ENCODE measurements at places on chromosomes 16 and 17. TPM values are rescaled to one million over a fixed set of nuclear protein-coding genes. Genes with fewer than 3 reads are reported as not detected.

Gene DOC2B
- not detected for polyA plus RNA-seq

Gene DNAI2
- not detected for polyA plus RNA-seq

Gene ABI3
- polyA plus RNA-seq, result 120 TPM

Gene KRT32
- not detected for polyA plus RNA-seq

Gene MRPS7
- polyA plus RNA-seq, result 101 TPM

DNA sequence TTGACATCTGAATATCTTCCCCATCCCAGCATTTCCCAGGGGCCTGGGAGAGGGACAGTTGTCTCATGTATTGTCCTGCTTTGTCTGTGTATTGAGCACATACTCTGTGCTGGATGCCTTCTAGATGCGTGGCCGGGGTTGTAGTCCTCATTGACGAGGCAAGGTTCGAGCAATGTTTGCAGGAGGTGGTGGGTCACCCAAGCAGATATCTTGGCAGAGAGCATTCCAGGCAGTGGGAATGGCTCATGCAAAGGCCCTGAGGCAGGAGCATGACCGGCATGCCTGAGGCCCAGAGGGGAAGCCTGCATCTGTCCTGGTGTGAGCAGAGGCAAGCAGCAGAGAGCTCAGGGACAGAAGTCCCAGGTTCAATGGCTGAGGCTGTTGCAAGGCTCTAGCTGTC is 17.5 kb downstream of the KRT33A start:
- no peak for DNase-seq

GRCh38 chr17:35726953-35727460 is 4.4 kb upstream of the RASL10B start:
- no peak for DNase-seq

DNA sequence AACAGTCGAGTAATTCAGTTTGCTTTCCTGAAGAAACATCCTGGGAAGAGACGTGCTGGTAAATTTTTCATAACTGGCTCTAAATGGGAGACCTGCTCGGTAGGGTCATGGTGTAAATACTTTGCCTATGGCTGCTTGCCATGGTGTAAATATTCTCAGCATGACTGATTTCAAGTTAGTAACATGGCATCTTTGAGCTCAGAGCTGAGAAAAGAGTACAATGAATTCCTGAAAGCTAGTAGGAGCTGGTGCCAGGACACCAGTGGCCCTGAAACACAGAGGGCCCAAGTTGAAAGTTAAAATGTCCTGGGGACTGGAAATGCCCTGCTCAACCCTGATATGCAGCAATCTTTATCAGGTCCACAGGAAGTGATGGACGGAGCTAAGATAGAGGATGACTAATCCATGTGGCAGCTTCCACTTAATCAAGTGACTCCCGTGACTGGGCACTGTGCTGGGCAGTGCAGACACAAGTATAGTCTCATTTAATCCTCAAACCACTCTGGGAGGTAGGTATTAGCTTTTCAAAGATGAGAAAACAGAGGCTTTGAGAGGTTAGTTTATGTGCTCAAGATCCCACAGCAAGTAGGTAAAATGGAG is 130.1 kb upstream of the ADAMTS18 start:
- no peak for DNase-seq

DNA sequence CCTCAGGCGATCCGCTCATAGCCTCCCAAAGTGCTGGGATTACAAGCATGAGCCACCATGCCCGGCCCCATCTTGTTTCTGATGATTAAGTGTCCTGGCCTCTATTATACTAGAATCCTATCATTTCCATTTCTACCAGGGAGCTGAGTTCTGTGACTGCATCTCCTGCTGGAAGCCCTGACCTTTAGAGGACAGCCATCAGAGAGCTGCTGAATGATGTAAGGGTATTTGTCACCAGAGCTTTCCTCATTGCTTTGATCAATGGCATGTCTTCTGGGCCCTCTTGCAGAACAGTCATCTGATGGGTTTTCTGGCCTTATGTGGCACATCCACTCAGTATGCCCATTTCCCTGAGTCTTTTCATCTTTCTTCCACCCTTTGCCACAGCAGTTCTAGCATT is 39.9 kb downstream of the PSMD12 start:
- DNase-seq, result no peak

GRCh38 chr16:79897453-79898146 is 297.1 kb upstream of the MAF start:
- no peak for DNase-seq

GRCh38 chr17:55332296-55333041 is 67.7 kb downstream of the HLF start:
- no peak for DNase-seq

- DNase-seq, result no peak
These were observed 96.9 kb downstream of the KATNIP start for GRCh38 chr16:27646806-27647205.

GRCh38 chr16:2820836-2821486 is 3.9 kb downstream of the PRSS21 start:
- DNase-seq, result no peak
